ENCODE measurements at places on chromosomes 4 and X. TPM values are rescaled to one million over a fixed set of nuclear protein-coding genes. Genes with fewer than 3 reads are reported as not detected.

Gene AMBN
- not detected for total RNA-seq

Gene CFAP97
- 44.3 TPM for total RNA-seq

Gene ERCC6L
- 12.4 TPM for total RNA-seq

Gene H2BW2
- not detected for total RNA-seq

Gene RADX
- total RNA-seq, result 5.4 TPM

Gene FAM9B
- not detected for total RNA-seq

Gene ANAPC4
- 27.6 TPM for total RNA-seq

Gene IL2
- total RNA-seq, result not detected

Gene NKX1-1
- total RNA-seq, result not detected

Gene FGF2
- total RNA-seq, result 40.9 TPM

Gene LRP2BP
- 0.37 TPM for total RNA-seq

Gene TAF7L
- 1.9 TPM for total RNA-seq

Gene ING2
- total RNA-seq, result 8.6 TPM

Gene RLIM
- total RNA-seq, result 68.1 TPM

Gene UGT2B15
- not detected for total RNA-seq

Gene SLC34A2
- not detected for total RNA-seq

Gene NDNF
- total RNA-seq, result 0.55 TPM

Gene OPN1MW3
- not detected for total RNA-seq

Gene EFHC2
- 0.50 TPM for total RNA-seq

Gene SPANXN4
- total RNA-seq, result not detected

Gene ABRAXAS1
- total RNA-seq, result 24.5 TPM

Gene NAA15
- 45.3 TPM for total RNA-seq

Gene CTPS2
- 10.0 TPM for total RNA-seq

Gene TMEM31
- not detected for total RNA-seq

Gene APLN
- 0.12 TPM for total RNA-seq

Gene CHRDL1
- 1.2 TPM for total RNA-seq

Gene ACE2
- not detected for total RNA-seq

Gene STPG2
- total RNA-seq, result not detected

Gene RGN
- total RNA-seq, result 2.9 TPM

Gene MAGEA1
- not detected for total RNA-seq

Gene CFP
- total RNA-seq, result 0.12 TPM

Gene NPY2R
- not detected for total RNA-seq

Gene MAGEB2
- not detected for total RNA-seq

Gene DCAF8L1
- not detected for total RNA-seq

Gene CXCL10
- not detected for total RNA-seq

Gene IL13RA1
- total RNA-seq, result 43.2 TPM

Gene UCP1
- not detected for total RNA-seq

Gene USP53
- total RNA-seq, result 99.2 TPM

Gene HEPH
- total RNA-seq, result 19.0 TPM

Gene ATP7A
- total RNA-seq, result 9.7 TPM

Gene HADH
- 19.6 TPM for total RNA-seq

Gene TMEM271
- not detected for total RNA-seq

Gene MAGEE2
- not detected for total RNA-seq

Gene SUPT20HL2
- total RNA-seq, result 0.22 TPM

Gene SERPINA7
- not detected for total RNA-seq

Gene POLN
- total RNA-seq, result 2.9 TPM

Gene MAGEA12
- not detected for total RNA-seq

Gene USP26
- total RNA-seq, result not detected

Gene ZCCHC18
- total RNA-seq, result 2.0 TPM

Gene SLC6A14
- not detected for total RNA-seq

Gene PGAM4
- total RNA-seq, result 0.25 TPM

Gene TNIP3
- total RNA-seq, result 0.25 TPM

Gene GPR50
- not detected for total RNA-seq

Gene COL4A5
- 57.7 TPM for total RNA-seq

Gene TMEM144
- 5.5 TPM for total RNA-seq

Gene SMARCAD1
- total RNA-seq, result 39.6 TPM

Gene MAGEC2
- not detected for total RNA-seq

Gene EVC
- 59.4 TPM for total RNA-seq

Gene MAOB
- total RNA-seq, result 0.37 TPM

Measured in uterine smooth muscle cell (primary cell).